ENCODE measurements at places on chromosomes 5 and 9.

- DNase-seq, result no peak
Observed at GRCh38 chr5:80740999-80741398, 86.2 kb upstream of the DHFR start.

DNA sequence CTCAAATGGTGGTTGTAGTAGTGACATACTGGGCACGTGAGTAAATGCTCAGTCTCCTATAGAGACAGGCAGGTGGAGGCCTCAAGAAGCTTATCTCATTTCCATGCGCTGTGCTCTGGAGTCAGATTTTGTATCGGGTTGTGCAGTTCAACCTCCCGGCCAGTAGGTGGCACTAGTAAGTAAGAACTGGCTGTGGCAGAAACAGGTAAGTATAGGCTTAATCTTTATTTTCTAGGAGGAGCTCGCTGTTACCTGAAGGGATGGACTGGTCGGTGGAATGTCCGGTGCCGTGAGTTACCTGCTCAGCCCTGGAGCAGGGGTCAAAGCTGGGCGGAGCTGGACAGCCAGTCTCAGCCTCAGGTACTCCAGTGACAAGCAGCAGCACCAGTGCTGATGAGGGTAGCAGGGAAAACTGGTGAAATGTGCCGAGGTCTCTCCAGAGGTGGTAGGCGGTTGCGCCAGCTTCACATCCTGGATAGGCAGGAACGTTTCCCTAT is 880.1 kb upstream of the SEMA6A start:
- DNase-seq, result no peak

DNA sequence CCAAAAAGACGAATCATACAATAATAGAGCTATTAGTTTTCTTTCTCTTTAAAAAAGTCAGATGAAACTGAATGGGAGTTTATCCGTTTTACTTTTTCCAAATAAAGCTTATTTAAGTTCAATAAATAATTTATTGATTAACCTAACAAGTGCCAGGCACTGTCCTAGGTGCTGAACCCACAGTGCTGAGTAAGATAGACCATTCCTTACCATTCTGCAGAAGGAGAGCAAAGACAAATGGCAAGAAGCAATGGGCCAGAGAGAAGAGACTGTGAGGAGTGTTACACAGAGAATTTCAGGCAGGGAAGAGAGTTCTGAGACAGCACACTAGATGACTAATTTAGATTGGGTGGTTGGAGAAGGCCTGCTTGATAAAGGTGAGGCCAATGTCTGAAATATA is 127.2 kb downstream of the AUH start:
- no peak for DNase-seq

GRCh38 chr9:132791699-132792240 is 86.3 kb downstream of the AK8 start:
- DNase-seq, result no peak

- no peak for DNase-seq
Observed at GRCh38 chr5:173832386-173832785, 55.8 kb upstream of the CPEB4 start.

GRCh38 chr9:124206391-124206790 is 51.4 kb upstream of the NEK6 start:
- DNase-seq, result peak; percentile 81

DNA sequence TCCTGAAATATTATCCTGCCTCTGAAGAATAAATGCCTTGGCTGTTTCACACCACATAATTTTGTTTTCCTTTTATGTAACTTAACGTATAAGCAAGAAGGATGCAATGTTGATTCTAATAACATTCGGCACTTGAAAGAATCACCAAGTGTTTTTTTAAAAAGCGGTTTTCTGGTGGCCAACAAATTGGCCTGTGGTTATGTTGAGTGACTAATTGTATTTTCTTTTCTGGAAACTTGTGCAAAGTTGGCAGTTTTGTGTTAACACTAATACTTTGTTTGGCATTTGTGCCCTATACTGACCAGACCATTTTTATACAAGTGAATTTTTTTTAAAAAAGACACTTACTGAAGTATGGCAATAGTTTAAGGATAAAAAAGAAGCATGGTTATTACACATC is 452.7 kb downstream of the BNC2 start:
- DNase-seq, result no peak

GRCh38 chr9:138060365-138060764 is 182.8 kb downstream of the CACNA1B start:
- no peak for DNase-seq

GRCh38 chr5:134240421-134240962 is 14.6 kb upstream of the PPP2CA start:
- DNase-seq, result no peak

DNA sequence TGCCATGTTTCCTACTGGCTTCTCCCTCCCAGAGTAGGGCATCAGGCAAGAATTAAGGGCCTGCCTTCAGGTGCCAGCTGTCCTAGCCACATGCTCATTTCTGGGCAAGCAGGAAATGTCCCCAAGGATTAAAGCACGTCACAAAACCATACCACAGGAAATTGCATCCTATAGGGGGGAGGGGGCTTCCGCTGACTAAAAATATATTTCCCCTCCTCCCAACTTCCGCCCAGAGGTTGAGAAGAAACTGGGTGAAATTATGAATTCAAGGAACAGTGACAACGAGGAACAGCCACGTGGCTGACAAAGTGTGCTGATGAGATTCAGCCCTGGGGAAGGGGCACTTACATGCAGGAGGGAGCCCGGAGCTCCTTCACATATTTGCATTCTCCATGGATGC is 4.1 kb downstream of the HBEGF start:
- no peak for DNase-seq

DNA sequence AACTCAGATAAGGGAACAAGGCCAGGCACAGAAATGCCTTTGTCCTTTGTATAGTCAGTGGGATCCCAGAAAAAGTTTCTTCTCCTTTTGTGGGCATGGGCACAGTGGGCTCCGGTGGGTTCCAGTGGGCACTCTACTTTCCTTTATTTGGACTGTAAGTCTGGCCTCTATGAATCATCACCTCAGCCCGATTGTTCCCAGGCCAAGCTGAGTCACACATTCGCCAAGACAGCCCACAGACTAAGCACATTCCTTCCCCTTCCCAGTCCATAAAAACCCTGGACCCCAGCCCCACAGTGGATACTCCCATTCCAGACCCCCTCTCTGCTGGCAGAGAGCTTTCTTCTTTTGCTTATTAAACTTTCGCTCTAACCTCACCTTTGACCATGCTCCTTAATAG is 165.0 kb downstream of the FBXL17 start:
- no peak for DNase-seq

DNA sequence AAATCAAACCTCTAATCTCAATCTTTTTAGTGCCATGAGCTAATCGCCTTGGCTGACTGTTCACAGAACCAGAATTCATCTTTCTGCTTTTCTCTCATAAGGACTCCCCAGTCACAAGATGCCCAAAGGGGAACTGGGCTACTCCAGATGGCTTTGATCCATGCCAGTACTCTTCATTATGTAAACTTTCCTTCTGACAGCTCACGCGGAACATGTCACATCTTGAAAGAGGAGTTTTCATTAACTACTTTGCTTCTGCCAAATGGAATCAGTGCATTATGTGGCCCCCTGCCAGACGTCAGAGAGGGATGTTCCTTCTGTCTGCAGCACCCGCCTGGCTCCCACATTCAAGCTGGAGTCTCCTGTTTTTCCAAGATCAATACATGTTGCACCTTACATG is 142.1 kb upstream of the NMUR2 start:
- peak; percentile 23 for DNase-seq

DNA sequence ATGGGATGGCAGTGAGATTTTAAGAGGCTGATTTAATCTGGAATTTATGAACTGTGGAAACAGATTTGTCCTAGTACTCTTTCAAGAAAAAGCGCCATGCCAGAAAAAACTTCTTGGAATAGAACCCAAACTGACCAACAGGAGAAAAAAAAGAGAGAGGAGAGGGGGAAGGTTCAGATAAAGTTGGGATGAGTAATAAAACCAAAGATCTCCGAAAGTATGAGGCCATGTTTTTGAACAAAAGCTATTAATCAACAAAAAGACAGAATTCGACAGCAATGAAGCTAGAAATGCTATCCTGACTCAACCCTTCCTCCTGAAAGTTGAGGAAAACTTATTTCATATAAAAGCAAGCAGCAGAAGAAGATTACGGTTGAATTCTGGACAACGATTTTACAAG is 135.5 kb downstream of the CEMIP2 start:
- DNase-seq, result no peak

- no peak for DNase-seq
Observed at GRCh38 chr5:9059920-9060691, 485.8 kb downstream of the SEMA5A start.

- no peak for DNase-seq
Observed at GRCh38 chr9:89448381-89448780, 49.5 kb downstream of the SEMA4D start.

- DNase-seq, result no peak
Observed at GRCh38 chr5:154421868-154422267, 23.9 kb upstream of the SAP30L start.
